Retina (tissue), 1 donor: ENCODE measurements at places on chromosomes 4 and X.

- DNase-seq = no peak
Measured at GRCh38 chr4:57034520-57034919, 55.8 kb downstream of the POLR2B start.

DNA sequence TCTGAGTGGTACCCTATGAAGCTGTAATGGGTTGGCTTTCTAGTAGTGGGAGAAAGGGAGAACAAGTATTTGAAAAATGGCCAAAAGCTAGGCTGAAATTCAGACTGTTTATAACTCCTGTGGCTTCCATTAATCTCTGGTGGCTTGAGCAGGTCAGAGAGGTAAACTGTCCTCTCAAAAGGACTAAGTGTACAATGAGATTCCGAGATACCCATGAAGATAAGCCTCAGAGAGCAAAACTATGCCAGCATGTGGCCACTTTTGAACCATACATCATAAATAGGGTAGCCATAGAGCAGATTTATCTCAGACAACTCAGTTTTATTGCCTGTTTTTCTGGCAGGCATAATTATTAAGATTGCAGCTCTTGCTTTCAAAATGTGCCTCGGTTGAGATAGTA lies 89.2 kb downstream of the CHRDL1 start:
- DNase-seq = no peak

- DNase-seq = no peak
Measured at GRCh38 chrX:150119323-150119722, 181.0 kb upstream of the EOLA2 start.

DNA sequence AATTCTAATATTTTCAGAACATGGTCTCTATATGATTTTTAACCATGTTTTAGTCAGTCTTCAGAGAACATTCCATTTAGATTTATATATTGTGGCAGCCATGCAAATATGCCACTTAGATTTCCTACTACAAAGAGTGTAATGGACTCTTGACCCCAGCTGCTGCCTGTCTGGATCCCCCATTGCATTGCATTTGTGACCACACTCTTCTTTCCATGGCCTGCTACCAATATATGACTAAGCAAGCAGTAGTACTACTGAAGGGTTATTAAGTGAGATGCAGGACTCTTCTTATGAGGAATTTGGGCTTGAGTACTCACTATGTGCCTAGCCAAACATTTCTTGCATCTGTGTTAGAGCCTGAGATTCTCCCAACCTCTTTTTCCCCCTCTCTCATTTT lies 306.8 kb downstream of the PDHA2 start:
- DNase-seq = no peak

GRCh38 chr4:149521611-149522425 lies 293.8 kb downstream of the IQCM start:
- no peak for DNase-seq

DNA sequence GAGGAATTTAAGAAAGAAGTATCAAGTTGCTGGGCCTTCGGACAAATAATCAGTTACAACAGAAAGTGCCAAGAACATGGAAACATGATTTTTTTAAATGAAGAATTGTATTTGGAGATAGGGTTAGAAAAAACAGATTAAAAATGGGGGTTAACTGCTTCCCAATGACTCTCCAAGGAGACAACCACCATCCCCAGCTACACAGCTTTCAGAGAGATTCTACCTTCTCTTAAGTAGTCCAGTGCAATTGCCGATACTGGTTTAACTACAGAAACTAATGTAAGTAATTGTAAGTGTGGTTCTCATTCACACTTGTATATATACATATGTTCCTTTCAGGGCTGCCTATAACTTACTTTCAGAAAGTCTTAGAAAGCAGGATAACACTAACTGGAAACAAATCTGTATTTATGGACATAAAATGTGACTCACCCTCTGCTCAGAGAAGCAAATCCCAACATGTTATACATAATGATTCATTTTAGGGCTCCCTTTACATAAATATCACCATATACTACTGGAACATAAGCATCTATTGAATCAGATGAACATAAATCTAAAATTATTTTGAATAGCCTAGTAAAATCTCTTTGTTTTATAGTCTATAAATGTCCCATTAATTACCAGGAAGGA lies 248.9 kb upstream of the UGT8 start:
- no peak for DNase-seq

- no peak for DNase-seq
Measured at GRCh38 chr4:39104255-39104654, 42.2 kb downstream of the KLHL5 start.

DNA sequence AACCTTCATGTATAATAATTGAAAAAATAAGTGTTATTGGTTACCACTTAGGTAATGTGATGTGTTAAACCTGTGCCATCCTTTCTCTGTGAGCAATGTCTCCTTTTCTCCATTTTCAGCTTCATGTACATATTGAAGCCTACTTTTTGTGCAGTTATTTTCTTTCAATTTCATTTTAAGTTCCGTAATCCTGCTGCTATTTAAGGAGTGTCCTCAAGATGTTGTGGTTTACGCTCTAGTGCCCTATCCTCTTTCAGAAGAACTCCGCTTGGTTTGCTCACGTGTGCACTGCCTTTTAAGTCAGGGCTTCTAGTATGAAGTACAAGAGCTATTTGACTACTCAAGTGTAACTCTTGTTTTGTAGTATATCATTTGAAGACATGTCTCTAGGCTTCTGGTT lies 2253.2 kb upstream of the TENM3 start:
- no peak for DNase-seq

- peak; percentile 36 for DNase-seq
Measured at GRCh38 chr4:125735102-125735501, 420.3 kb downstream of the FAT4 start.

DNA sequence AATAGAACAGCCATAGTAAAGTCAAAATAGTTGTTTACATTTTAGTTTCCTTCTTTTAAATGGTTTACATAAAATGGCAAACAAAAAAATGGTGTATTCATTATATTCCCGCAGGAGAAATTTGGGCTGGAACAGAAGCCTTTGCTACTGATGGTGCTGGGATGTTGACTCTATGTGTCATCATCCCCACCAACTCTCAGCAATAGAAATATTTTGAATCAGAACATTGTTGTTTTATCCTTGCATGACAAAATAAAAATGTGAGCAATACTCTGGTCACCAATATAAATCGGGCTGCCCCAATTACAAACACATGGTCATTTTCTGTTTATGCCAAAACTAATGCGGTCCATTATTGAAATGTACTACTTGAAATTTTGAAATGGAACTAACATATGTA lies 1131.6 kb upstream of the PCDH7 start:
- no peak for DNase-seq

GRCh38 chr4:63717384-63717783 lies 691.9 kb downstream of the TECRL start:
- no peak for DNase-seq

- no peak for DNase-seq
Measured at GRCh38 chr4:17812125-17812524, 1.3 kb downstream of the NCAPG start.

DNA sequence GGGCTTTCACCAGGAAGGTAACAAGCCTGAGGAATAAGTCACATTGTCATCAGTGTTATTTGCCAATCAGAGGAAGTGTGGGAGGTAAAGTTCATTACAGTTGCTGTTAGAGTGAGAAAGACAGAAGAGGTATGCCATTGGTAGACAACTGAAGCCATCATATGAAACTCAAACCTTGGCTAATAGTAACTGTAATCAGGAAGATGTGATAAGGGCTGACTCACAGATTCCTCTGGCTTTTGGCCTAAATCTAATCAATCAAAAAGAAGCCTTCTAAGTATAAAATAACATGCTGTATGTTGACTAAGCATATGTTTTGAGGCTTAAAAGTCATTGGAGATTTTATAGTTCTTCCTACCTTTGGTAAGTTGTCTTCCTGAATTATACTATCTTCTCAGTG lies 242.8 kb downstream of the PCDH7 start:
- no peak for DNase-seq

GRCh38 chr4:8340781-8341241 lies 71.3 kb downstream of the HTRA3 start:
- DNase-seq = no peak

GRCh38 chr4:85086721-85087120 lies 120.2 kb upstream of the WDFY3 start:
- no peak for DNase-seq
